ENCODE measurements at places on chromosomes 1 and 21. TPM values are rescaled to one million over a fixed set of nuclear protein-coding genes. Genes with fewer than 3 reads are reported as not detected.

- no peak for DNase-seq
These were observed 45.5 kb downstream of the TOR1AIP2 start for GRCh38 chr1:179831852-179832699.

DNA sequence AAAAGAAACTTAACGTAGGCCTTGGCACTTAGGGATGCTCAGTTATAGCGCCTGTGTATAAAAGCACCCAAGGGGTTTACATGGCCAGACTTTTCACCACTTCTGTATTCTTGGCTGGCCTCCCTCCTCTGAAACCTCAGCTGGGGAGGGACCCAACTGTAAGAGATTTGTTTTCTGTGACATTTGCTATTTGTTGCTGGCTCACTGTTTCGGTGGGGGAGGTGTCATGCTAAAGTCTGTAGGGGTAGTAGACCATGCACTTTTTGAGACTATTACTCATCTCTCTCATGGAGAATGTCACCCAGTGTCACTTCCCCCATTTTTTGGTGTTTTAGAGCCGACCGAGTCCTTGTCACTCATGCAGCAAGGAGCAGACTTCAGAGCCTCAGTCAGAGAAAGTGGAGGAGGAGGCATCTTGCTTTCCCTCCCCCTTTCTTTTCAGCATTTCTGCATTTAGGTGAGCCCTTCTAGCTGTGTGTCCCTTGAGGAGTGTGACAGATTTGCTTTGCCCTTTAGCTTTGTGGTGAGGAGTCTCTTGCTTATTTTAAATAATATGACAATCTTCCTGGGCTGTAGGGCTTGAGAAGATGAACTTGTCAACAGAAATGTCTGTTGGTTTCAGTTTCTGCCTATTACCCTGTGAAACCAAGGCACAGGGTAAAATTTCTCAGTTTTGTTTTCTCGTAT is 160.1 kb downstream of the FASLG start:
- DNase-seq, result peak; percentile 71

- no peak for DNase-seq
These were observed 16.9 kb upstream of the SMIM12 start for GRCh38 chr1:34876406-34876805.

- no peak for DNase-seq
These were observed 105.4 kb downstream of the PTPN14 start for GRCh38 chr1:214445831-214446614.

GRCh38 chr21:35473496-35473895 is 424.4 kb upstream of the RUNX1 start:
- DNase-seq, result no peak

DNA sequence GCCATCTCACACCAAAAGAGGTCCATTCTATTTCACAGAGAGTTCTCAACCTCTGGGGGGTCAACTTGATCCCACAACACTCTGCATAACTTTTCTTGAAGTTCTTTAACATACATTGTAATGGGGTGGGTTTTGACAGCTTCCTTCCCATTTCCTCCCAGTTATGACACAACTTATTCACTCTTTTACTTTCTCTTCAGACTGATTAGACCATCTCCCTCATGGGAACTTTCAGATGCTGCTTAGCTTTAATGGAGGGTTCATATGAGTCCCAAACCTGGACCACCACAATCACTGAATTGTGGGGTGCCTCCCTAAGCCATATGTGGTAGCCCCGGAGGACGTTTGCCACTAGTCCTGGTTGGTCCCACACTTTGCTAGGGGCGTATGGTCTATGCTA is 28.3 kb upstream of the KCNJ15 start:
- no peak for DNase-seq

GRCh38 chr1:13766592-13767564 is 66.9 kb downstream of the PRDM2 start:
- DNase-seq, result no peak

DNA sequence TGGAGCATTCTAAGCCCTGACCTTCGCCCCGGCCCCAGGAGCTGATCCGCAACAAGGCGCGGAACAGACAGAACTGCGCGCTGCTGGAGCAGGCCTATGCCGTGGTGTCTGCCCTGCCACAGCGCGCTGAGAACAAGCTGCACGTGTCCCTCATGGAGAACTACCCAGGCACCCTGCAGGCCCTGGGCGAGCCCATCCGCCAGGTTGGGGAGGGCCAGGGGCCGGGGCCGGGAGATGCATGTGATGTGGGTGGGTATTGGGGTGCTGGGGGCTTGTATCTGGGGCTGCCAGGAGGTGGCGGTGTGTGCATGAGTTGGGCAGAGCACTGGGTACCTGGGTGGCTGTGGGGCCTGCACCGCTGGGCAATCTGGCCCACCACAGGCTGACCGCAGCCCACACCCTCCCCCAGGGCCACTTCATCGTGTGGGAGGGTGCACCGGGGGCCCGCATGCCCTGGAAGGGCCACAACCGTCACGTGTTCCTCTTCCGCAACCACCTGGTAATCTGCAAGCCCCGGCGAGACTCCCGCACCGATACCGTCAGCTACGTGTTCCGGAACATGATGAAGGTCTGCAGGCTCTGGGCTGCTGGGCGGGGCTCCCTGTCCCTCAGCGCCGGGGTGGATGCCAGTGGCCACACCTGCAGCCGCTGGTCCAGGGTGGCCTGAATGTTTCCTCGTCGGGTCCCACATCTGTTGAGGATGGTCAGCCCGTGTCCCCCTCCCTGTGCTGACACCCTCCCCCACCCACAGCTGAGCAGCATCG is 65.8 kb downstream of the TRIM11 start:
- DNase-seq, result peak; percentile 58

CADM3 gene
- total RNA-seq, result not detected

GRCh38 chr21:45139473-45139872 is 65.1 kb downstream of the ADARB1 start:
- no peak for DNase-seq

- peak; percentile 96 for DNase-seq
These were observed at the start of gene FUBP1 for GRCh38 chr1:77978969-77979876. FUBP1 (minus strand) TSS chr1:77979072; CDS start chr1:77979004, 68 bp downstream.

GRCh38 chr21:26100573-26100972 is 70.0 kb downstream of the APP start:
- DNase-seq, result no peak

DNA sequence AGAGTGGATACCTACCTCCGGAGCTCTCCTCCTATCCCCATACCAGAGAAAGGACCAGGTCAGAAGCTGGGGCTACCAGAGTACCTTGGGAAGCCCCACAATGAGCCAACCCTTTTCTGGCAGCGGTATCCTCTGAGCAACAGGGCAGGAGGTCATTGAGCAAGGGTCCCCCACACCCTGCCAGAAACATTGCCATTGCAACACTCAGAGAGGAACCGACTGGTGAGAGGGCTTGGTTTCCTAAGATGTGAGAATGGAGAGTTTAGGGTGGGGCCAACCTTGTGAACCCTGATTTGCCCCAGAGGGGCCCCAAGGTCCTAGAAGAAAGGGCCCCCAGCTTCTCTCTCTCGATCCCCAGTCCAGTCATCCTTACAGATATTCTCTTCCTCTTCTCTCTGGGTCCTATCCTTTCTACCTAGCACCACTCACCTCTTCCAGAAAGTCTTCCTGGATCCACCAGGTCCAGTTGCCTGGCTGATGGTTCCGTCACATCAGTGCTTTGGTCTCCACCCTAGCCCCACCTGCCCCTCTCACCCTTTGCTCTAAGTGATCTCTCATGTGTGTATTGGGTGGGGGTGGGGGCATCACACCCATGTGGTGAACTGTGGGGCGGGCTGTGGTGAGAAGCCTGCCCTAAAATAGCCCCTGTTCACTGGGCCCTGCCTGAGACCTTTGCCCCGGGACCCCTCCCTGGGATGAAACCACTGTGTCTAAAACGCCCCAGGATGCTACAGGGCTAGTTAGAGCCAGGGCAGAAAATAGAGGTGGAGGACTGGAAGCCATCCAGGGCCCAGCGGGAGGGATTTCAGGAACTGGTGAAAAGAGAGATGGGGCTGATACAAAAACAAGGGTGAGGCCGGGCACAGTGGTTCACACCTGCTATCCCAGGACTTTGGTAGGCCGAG is 8.7 kb downstream of the FGR start:
- peak; percentile 91 for DNase-seq

- DNase-seq, result no peak
These were observed 71.2 kb upstream of the RGL1 start for GRCh38 chr1:183733715-183734114.

- no peak for DNase-seq
These were observed 110.8 kb downstream of the LACTBL1 start for GRCh38 chr1:22861764-22862440.

CELA2B gene
- total RNA-seq, result not detected

DNA sequence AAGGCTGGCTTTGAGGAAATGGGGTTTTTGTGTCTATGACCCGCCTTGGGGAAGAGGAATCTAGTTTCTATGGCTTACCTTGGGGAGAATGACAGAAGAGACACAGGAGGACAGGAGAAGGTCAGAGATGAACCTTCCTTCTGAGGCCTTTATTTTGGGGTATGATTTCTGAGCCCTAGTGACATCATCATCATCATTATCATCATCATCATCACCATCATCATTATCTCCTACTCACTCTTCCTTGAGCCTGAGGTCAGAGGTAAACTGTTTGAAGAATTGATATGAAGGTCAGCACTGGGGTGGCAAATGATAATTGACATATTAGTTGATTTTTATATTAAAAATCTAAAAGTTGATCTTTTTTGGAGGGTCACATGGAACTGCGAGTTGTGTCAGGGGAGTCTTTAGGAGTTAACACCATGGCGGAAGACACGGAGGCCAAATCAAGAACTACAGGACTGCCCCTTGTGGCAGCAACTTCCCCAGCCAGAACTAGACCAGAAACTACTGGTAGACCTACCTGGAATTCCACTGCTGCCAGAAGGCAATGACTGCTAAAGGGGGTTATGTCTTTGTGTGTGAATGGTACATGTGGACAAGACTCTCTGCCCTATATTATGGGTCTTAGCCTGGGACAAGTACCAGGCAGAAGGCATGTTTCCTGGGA is 49.8 kb upstream of the WLS start:
- DNase-seq, result no peak

GRCh38 chr1:7703321-7704213 is 67.5 kb upstream of the VAMP3 start:
- DNase-seq, result no peak

KCNJ9 gene
- total RNA-seq, result not detected

GRCh38 chr1:158311066-158311465 is 20.3 kb downstream of the CD1B start:
- no peak for DNase-seq

SEC16B gene
- not detected for total RNA-seq

DNA sequence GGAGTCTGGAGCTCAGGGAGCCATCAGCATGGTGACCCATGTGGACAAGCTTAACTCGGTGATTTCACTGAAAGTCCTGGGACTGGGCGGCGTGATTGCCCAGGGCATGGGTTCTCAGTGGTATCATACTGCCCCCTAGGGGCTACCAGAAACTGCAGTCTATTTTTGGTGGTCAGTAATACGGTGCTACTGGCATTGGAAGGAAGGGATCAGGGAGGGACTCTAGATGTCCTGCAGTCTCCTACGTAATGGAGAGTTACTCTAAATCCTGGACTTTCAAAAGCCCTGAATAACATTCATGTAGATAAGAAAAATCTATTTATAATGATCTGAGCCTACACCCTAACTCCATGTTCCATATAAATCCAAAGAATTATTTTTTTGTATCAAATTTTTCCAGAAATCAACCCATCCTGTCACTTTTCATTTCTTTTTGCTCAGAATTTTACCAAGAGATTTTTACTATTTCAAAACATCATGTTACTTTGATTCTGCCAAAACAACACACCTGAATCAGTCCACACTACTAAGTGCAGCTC is 37.3 kb downstream of the PABPC4 start:
- DNase-seq, result peak; percentile 78

DNA sequence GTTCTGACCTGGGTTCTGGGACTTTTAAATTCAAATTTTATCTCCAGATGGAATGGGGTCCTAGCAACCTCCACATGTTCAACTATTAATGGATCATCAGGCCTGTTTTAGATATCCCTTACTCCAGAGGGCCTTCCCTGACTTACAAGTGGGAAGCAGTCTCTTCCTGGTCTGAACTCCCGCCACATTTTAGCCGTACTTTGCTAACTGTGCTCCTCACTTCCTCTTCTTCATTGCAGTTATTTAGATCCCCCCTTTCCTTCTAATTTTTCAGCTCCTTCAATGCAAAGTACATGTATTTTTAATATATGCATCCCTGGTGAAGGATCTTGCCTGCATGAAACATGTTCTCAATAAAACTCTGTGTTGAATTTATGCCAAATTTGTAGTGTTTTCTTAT is 3.7 kb downstream of the CD1A start:
- DNase-seq, result no peak

DNA sequence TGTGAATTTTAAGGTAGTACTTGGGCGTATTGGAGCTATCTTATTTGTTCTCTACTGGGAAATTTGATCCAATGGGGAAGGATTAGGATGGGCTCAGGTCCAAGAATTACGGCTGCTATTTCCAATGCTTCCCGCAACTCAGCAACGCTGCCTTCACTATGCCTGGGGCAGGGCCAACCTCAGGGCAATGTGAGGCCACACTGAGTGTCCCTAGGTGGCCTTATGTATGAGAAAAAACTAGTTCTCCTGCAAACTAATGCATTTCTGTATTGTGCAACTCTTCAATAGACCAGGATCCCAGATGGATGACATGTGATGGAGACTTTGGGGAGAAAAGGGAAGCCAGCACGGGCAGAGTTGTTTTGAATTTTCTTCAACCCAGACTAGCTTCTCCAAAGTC is 168.1 kb downstream of the DUSP10 start:
- no peak for DNase-seq

MTARC1 gene
- total RNA-seq, result not detected

PGLYRP4 gene
- not detected for total RNA-seq

- no peak for DNase-seq
These were observed 29.9 kb downstream of the NUAK2 start for GRCh38 chr1:205291596-205291995.

GRCh38 chr1:204162494-204163074 is 3.6 kb downstream of the REN start:
- DNase-seq, result peak; percentile 77

DNA sequence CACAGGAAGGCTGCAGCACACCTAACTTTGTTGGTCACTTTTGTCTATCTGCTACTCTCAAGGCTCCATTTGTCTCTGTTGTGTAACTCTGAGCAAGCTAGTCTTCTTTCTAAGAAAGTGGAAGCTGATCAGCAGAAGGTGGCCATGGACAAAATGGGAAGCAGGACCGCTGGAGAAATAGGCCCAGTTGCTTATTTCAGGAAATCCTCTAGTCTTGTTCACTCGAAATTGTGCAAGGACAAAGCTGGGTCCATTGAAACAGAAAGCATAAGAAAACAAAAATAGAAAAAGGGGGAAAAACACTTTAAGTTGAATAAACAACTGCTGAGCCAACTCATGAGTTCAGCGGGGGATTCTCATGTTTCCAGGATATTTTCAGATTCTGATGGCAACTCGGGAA is 150.1 kb downstream of the PBX1 start:
- no peak for DNase-seq

ATP5PB gene
- 188 TPM for total RNA-seq

PDZK1 gene
- 0.31 TPM for total RNA-seq

PRDM16 gene
- total RNA-seq, result not detected

SFN gene
- total RNA-seq, result 0.56 TPM

HAO2 gene
- not detected for total RNA-seq

GRCh38 chr21:43355925-43356289 is 71.0 kb downstream of the SIK1 start:
- no peak for DNase-seq

OLFML2B gene
- not detected for total RNA-seq
